Esophagus muscularis mucosa (tissue), 4 donors: ENCODE measurements at places on chromosomes 7 and 10. TPM values are rescaled to one million over a fixed set of nuclear protein-coding genes. Genes with fewer than 3 reads are reported as not detected.

The INTS15 gene
- 22.5 TPM for total RNA-seq

The TMEM184A gene
- 0.42 TPM for total RNA-seq

- H3K27ac ChIP-seq = peak overlapping the region; percentile 64
- DNase-seq = no peak
- no peaks in the 10 kb centered on the region for H3K27me3 ChIP-seq
- no peaks in the 10 kb centered on the region for H3K36me3 ChIP-seq
Observed at GRCh38 chr7:2559283-2559950, 638 bp downstream of the IQCE start.

DNA sequence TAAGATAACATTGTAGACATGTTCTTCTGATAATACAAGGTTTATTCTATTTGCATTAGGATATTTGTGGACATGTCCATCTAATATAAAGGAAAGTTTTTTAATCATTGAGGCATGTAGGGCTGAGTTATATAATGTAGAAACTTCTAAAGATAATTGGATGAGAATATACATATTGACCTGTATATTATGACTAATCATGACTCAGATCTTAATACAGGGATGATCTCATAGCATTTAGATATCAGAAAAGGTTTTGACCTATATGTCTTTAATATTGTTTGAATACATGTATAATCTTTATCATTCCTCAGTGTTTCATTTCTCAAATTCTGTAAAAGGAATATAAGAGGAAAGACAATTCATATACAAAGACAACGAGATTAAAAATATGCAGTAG lies 39.2 kb downstream of the CD36 start:
- H3K27ac ChIP-seq = no peak overlapping the region
- no peaks in the 10 kb centered on the region for H3K27me3 ChIP-seq
- no peak overlapping the region for H3K4me3 ChIP-seq

The ELN gene
- 646 TPM for total RNA-seq

- peaks cover 78% of the 10 kb centered on the region for H3K36me3 ChIP-seq
- H3K27ac ChIP-seq = no peak overlapping the region
- H3K4me1 ChIP-seq = no peaks in the 10 kb centered on the region
- no peak overlapping the region for H3K4me3 ChIP-seq
- H3K27me3 ChIP-seq = no peaks in the 10 kb centered on the region
Observed at GRCh38 chr10:7763929-7764328, 23.9 kb downstream of the KIN start.

- DNase-seq = no peak
- H3K27ac ChIP-seq = no peak overlapping the region
- no peaks in the 10 kb centered on the region for H3K27me3 ChIP-seq
- no peaks in the 10 kb centered on the region for H3K4me1 ChIP-seq
- H3K36me3 ChIP-seq = no peaks in the 10 kb centered on the region
Observed at GRCh38 chr10:86291616-86292340, 74.8 kb downstream of the GRID1 start.

- no peak overlapping the region for H3K27ac ChIP-seq
- H3K27me3 ChIP-seq = no peaks in the 10 kb centered on the region
- DNase-seq = no peak
- H3K4me3 ChIP-seq = no peak overlapping the region
Observed at GRCh38 chr10:11286261-11286852, 268.7 kb downstream of the CELF2 start.

The CUBN gene
- 4.6 TPM for total RNA-seq

The GRID1 gene
- 1.3 TPM for total RNA-seq

- peaks cover 14% of the 10 kb centered on the region for H3K4me1 ChIP-seq
- no peak for DNase-seq
- H3K27me3 ChIP-seq = no peaks in the 10 kb centered on the region
- no peak overlapping the region for H3K27ac ChIP-seq
Observed at GRCh38 chr7:66301249-66301648, 96.1 kb downstream of the TPST1 start.

DNA sequence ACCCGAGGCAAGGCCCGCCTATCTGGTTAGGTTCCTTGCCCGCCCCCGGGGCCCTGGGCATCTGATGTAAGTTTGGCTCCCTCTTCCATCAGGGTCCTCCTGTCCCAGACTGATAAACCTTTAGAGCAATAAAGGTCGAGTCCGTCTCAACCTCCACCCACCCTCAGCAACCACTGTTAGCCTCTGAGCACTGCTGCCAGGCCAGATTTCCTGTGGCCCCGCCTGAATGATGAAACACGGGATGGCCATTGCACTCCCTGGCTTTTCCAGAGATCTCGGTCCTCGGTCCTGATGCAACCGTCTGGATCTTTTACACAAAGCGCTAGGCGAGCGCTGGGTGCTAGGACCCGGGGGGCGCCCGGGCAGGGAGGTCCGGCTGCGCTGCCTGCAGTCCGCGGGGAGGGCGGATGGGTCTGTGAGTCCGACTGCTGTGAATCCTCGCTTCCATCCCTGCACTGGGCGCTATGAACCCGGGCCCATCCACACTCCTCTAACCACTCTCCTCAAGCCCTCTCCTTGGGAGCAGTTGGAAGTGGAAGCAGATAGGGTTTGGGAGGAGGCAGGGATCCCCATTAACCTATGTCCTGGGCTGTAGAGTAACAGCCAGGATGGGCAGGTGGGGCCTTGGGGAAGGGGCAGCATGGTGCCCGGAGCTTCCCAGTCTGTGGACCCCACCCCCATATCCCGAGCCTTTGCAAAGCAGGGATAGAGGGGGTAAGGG lies 875 bp upstream of the DDIT4 start:
- H3K36me3 ChIP-seq = peaks cover 27% of the 10 kb centered on the region
- peak overlapping the region; percentile 78 for H3K4me3 ChIP-seq
- peak; percentile 98 for DNase-seq
- H3K27ac ChIP-seq = peak overlapping the region; percentile 99
- H3K4me1 ChIP-seq = peaks cover 31% of the 10 kb centered on the region
- no peaks in the 10 kb centered on the region for H3K27me3 ChIP-seq

- no peaks in the 10 kb centered on the region for H3K27me3 ChIP-seq
- no peak for DNase-seq
- H3K4me1 ChIP-seq = no peaks in the 10 kb centered on the region
Observed at GRCh38 chr10:125742465-125742864, 23.0 kb downstream of the EDRF1 start.

The SAP25 gene
- not detected for total RNA-seq

The HABP2 gene
- total RNA-seq = not detected

GRCh38 chr7:4681886-4682620 lies at the start of gene FOXK1:
FOXK1 (plus strand) TSS chr7:4682295; CDS start chr7:4682309, 14 bp downstream.
- peak within 1 kb of the TSS; percentile 74 for H3K4me3 ChIP-seq
- H3K27ac ChIP-seq = peak within 1 kb of the TSS; percentile 95
- peaks cover 46% of the 10 kb centered on the region for H3K4me1 ChIP-seq
- no peaks in the 10 kb centered on the region for H3K36me3 ChIP-seq
- no peak for DNase-seq

The PRF1 gene
- total RNA-seq = 1.6 TPM
